ENCODE measurements at places on chromosomes 7 and 10. TPM values are rescaled to one million over a fixed set of nuclear protein-coding genes. Genes with fewer than 3 reads are reported as not detected.

DNA sequence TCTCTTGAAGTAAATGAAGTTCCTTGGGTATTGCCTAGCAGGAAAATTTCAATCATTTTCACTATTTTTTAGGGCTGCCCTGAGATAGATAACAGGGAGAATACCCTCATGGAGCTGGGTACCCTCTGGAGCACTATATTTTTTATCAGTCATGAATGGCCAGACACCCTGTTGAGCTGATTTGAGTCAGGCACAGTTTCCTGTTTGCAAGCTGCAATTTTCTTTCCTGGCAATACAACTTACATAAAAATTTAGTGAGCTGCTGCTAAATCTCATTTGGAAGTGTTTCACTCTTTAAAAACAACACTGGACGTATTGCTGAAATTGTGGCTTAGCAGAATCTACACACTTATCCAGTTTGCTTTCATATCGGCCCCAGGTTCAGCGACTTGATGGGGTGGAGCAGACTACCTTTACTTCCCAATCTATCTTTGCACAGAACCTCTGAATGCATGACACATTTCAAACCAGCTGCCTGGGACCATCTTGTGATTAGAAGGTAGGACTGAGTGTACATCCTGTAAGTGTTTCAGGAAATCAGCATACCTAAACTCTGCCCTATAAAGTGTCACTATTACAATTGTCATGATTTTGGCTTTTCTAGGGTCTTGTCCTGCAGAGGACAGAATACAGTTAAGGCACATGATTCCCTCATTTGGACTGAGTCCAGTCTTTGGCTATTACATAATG lies 125.7 kb upstream of the FAM3C start:
- DNase-seq = no peak

- DNase-seq = no peak
These were observed 144.3 kb downstream of the KCNMA1 start for GRCh38 chr10:77493239-77493806.

- no peak for DNase-seq
These were observed 194.4 kb downstream of the MYOF start for GRCh38 chr10:93287775-93288174.

DNA sequence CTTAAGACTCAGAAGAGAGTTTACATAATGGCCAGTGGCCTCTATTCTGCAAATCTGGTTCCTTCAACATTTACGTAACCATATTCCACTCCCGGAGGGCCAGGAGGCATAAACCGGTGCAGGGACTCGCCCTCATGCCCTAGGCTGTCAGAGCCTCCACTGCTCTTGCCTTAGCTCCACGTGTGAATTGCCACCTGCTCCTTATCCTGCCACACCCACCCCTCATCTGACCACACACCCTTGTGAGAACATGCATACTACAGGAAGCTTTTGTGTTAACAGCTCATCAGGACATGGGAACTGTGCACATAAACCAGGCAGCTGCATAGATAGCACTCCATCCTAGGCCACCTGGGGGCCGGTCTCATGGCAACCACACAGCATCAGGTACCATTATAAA lies 146.7 kb upstream of the PFKP start:
- no peak for DNase-seq

DNA sequence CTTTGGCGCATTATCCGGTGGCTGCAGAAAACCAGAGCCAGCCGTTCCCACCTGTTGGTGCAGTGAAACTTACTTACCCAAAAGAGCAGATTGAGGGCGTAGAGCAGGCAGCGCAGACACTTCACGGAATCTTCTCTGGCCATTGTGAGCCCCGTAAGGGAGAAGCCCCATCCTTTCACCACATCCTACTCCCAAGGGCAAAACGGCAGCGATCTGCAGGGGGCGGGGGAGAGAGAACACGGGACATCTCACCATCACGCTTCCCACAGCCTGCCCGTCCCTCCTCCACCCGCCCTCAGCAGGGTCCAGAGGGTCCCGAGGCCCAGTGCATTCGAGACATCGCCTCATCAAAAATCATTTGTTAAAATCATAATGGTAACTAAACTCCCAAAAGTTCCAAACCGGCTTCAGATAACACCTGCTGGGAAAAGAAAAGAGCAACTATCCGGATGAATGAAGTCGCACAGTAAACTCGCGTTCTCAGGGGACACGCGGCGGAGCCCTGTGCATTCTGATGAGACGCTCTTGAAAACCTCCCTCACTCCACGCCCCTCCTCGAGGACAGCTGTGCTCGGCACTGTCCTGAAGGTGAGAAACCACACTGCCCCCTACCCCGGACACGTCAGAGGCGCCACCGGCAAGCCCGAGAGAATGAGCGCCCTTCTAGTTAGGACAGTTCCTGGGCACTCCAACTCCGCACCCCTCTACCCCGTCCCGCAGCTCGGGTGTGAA lies 1.2 kb downstream of the TSPAN12 start:
- no peak for DNase-seq

DNA sequence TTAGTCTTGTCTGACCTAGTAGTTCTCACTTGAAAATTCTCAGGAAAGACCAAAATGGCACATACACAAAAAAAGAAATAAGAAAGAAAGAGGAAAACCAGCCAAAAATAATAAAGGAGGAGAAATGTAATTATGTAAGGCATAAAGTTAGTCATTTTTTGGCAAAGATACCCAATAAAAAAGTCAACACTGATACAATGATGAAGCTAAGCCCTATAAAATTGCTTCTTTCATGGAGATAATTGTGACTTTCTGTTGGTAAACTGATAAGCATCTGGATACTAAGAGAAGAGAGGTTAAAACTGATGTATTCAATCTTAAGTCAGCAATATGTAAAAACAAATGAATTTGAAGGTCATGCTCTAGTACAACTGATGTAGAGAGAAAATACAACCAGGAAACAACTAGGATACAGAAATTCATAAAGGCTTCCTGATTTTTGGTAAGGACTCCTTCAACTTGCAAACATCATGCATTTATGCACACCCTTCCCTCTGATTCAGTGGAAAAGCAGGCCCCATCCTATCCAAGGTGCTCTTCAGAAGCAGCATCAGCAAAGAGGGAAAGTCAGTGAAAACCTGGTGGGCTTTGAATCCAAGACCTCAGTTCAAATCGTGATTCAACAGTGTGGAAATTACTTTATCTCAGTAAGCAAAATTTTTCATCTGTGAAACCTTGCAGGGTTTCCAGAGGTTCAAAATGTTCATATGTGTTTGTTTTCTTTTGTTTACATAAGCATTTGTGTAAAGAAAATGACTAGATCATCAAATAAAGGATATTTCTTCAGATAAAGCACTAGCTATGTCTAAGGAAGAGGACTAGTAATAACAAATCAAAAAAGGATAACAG lies 32.6 kb downstream of the IMMP2L start:
- no peak for DNase-seq

DNA sequence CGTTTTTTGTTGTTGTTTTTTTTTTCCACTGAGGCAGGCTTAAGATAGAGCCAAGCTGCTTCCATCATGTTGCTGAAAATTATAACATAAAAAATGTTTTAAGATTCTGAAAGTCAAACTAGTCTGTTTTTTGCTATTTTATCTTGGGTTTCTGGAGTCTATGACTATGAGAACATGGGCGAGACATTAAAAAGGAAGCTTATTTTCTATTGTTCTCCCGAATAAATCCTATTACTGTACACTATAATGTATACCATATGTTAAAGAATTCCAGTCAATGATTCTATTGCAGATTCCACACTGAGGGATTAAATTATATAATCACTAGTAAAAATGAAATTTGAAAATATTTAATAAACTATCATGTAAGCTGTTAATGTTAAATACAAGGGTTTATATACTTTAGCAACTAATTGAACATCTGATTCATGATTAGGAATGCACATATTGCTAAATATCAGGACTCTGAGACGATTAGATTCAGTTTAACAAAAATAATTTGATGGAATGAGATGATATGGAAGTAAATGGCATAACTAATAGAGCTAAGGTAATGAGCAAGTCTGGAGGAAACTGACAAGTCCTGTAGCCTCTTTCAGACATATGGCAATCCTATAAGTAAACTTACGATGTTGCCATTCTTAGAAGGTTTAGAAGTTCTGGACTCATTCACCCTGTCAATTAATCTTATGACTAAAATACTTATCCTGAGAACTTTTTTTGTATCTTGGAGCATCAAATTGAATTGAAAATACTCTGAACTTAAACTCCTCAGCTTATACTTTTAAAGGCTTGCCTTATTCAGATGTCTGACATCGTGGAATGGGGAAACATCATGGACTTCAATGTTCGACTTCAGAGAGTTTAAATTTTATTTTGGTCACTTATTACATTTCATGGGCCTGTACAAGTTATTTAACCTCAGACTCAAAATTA lies 294.8 kb upstream of the DGKB start:
- no peak for DNase-seq

DNA sequence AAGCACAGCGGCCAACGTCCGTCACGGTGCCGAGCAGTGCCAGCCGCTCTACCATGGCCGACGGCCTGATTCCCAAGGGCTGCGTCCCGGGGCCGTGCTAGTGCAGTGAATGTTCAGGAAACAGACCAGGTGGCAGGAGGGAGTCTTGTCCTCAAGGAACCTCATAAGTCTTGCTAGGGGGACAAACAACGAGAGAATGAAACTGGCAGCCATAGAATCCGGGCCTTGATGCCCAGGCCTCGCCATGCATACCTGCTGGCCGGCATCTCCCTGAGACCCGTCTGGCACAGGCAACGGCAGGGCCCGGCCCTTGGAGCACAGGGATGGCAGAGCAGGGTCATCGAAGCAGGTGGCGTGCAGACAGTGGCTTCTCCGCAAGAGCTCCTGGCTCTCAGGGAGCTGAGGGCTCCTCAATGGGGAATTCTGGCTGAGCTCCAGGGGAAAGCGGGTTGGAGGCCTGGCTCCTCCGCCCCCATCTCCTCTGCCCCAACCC lies 58.8 kb downstream of the DIP2C start:
- DNase-seq = no peak

DNA sequence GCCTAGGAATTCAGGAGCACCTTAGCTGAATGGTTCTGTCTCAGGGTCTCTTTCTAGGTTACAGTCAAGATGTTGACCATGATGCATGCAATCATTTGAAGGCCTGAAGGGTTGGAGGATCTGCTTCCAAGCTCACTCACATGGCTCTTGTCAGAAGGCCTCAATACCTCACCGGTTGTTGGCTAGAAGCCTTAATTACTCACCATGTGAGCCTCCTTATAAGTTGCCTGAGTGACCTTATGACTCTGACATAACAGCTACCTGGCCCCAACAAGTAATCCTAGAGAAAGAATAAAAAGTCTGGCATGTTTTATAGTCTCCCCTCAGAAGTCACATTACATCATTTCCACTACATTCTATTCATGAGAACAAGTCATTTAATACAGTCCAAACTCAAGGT lies 3.4 kb upstream of the C1GALT1 start:
- no peak for DNase-seq

DNA sequence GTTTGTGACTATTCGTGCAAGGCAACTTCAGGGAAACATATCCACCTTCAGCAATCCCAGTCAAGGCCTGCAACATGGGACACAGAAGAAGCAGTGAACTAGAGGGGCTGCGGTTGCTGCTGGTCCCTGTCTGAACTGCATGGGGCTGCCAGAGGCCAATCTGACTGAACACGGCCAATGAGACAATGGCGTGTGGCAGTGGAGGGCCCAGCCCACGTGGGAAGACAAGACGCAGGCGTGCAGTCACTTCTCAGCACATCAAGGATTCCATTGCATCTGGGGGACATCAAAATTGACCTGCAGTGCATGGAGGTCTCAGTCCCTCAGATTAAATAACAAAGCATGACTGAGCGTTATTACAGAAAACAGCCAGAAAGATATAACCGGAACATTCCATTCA lies 215.9 kb downstream of the HECW1 start:
- no peak for DNase-seq

DNA sequence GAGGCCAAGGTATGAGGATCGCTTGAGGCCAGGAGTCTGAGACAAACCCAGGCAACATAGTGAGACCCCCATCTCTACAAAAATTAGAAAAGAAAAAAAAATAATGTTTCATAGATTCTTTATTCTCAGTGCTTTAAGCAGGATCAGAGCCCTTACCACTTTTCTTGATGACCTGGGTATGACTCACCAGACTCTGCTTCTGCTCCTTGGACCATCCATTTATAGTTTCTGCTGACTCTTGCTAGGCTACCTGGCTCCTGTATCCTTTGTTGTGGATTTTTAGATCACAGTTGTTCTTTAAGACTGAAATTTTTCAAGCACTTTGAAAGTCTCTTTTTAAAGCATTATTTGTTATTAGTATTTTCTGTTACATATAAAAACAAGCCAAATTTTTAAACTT lies 411.1 kb downstream of the GFRA1 start:
- DNase-seq = no peak

DNA sequence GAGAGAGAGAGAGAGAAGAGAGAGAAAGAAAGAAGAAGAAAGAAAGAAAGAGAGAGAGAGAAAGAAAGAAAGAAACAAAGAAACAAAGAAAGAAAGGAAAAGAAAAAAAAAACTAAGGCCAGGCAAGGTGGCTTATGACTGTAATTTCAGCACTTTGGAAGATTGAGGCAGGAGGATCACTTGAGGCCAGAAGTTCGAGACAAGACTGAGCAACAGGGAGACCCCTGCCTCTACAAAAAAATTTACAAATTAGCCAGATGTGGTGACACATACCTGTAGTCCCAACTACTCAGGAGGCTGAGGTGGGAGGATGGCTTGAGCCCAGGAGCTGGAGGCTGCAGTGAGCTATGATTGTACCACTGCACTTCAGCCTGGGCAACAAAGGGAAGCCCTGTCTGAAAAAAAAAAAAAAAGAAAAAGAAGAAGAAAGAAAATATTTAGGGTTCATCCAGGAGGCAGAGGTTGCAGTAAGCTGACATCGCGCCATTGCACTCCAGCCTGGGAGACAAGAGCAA lies 2.8 kb downstream of the SERPINE1 start:
- no peak for DNase-seq

DNA sequence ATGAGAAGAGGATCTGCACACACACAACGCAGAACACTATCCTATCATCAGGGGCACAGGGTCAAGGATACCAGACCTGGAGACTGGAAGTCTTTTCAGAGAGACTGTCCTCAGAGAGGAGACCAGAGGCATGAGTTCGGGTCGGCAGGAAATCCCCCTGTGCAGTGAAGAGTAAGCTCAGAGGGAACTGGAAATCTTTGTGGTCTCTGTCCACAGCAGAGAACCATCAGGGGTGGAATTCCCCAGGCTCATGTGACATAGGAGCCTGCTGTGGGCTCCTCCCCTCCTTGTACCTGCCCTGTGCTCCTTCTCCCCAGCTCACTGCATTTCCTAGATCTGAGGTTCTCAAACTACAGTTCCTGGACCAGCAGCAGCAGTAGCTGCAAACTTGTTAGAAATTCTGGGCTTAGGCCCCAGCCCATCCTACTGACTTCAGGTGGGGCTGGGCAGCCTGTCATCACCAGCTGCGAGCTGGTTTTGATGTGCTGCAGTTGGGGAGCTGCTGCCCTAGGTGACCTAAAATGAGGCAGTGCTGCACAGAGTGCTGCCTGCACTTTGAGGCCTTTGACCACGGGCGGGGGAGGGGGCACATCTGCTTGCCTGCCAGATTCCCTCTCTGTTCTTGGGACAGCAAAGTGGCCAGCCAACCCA lies 2.4 kb downstream of the ZMIZ2 start:
- DNase-seq = no peak

The CDNF gene
- 1.4 TPM for total RNA-seq

The ZNF365 gene
- total RNA-seq = not detected

The CYP26C1 gene
- 0.22 TPM for total RNA-seq

The SLC18A3 gene
- total RNA-seq = not detected

The RTKN2 gene
- 0.06 TPM for total RNA-seq

The ASIC3 gene
- total RNA-seq = 0.87 TPM

The LARP4B gene
- 74.7 TPM for total RNA-seq

The PIK3AP1 gene
- 17.7 TPM for total RNA-seq

The PDK4 gene
- 482 TPM for total RNA-seq
